ENCODE measurements at places on chromosomes 3 and 15.

DNA sequence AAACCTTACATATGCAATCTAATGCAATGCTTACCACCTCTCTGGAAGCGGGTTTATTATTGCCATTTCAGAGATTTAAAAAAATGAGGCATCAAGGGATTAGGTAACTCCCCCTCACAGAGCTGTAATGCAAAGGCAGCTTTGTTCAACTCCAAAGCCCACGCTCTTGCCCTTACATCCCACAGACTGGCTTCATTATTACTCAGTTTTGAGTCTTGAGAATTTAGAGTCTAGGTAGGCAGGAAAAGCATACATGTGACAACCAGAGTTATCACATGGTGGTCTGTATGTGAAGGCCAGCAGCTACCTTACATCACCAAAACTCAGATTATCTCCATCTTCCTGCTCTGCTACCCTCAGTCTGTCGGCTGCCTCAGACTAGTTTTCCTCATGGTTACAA, 326.9 kb downstream of the UACA start:
- no peak for DNase-seq

- no peak for DNase-seq
Measured at GRCh38 chr3:180180795-180181194, 144.1 kb upstream of the PEX5L start.

- DNase-seq, result no peak
Measured at GRCh38 chr3:52636673-52637072, 49.0 kb downstream of the PBRM1 start.

DNA sequence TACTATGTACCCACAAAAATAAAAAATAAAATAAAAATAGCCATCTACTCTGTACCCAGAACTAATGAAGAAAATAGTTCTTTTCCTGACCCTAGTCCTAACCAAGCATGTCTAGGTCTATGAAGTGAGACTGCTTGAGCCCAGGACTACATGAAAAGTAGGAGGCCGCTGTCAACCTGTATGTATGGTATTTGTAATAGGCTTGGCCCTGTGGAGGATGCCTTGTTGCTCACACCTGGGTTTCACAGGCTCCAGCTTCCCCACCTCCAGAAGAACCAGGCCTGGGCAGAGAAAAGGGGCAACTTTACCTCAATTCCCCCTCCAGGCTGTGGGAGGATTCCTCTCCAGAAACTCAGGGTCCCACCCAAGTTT, 6.8 kb upstream of the PKM start:
- no peak for DNase-seq

- DNase-seq, result no peak
Measured at GRCh38 chr15:58760385-58761009, 10.6 kb upstream of the MINDY2 start.

- peak; percentile 60 for DNase-seq
Measured at GRCh38 chr3:124467980-124468902, 262.0 kb upstream of the UMPS start.

- DNase-seq, result no peak
Measured at GRCh38 chr3:89467898-89468363, 360.5 kb downstream of the EPHA3 start.

GRCh38 chr3:32077260-32078084, 28.9 kb upstream of the GPD1L start:
- DNase-seq, result no peak

DNA sequence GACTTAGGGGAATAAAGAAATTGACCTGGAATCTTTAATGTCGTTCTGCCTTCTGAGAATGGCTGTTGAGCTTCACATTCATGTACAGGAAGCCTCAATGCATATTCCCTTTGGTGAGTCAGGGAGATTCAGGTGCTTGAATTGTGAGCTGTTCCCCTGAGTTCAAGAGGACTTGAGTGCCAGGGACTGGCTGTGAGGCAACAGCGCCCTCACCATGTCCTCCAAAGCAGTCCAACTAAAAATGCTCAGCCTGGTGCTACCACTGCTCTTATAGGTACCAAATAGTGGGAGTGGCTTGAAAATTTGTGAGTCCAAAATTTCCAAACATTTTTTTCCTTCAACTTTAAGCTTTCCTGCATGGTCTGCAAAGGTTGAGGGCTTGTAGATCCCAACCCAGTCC, 54.1 kb downstream of the LEO1 start:
- no peak for DNase-seq

DNA sequence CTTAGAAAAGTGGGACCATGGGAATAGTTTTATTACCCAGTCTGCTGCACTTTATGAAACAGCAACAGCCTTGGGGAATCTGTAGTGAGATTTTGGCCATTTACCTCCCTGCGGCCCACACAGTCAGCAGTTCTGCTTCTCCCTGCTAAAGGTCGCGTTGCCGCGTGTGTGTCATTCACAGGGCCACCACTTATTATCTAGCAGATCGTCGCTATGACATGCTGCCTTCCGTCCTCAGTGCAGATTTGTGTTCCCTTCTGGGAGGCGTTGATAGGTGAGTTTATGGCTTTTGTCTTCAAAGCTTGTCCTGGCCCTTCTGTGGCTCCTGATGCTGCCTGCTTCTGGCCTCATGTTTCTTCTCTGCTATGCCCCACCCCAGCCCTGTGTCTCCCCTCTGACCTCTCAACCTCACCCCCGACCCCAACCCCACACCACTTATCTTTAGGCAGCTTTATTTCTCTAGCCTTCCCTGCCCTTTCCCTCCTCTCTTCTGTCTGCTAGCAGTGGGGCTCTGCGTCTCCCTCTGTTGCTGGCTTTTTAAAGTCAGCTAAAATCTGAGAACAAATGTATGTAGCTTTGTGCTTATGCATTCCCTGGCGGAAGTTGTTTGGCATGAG, 30.1 kb downstream of the DIS3L start:
- DNase-seq, result no peak

DNA sequence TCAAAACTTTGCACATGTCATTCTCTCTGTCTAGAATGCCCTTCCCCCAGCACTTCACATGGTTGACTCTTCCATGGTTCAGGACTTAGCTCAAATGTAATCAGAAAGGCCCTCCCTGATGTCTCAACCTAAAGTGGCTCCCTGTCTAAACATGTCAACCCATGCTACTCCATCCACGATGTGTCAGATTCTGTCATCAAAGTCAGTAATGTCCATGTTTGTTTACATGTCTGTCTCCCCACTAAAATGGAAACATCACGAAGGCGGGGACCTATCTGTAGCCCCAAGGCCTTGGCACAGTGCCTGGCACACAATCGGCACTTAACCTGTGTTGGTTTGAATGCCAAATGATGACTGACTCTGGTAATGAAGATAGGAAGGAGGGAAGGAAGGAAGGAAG, 20.8 kb upstream of the SNTN start:
- no peak for DNase-seq

DNA sequence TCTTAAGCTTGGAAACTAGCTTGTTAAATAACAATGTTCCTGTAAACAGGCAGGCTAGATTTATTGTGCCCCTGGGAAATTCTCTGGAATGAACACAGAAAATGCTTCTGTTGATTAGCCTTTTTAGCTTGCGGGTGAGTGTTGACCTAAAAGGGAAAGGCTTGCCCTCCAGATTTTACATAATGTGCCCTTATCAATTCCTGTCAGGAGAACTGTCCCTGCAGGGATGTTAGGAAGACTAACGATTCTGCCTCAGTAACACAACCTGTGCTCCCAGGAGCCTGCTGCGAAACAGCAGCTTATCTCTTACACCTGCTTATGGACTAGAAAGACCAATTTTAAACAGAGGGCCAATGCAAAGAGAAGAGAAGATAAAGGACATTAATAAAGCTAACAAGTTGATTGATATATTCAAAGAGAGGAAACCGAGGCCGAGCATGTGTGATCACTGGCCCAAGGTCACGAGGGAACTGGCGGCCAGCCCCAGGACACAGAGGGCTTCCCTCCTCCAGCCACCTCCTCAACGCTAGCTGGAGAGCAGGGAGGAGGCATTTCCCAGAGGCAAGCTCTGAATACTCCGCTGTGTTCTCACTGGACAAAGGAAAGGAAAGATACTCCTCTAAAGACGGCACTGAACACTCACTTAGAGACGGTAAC, 48.4 kb upstream of the TJP1 start:
- no peak for DNase-seq

DNA sequence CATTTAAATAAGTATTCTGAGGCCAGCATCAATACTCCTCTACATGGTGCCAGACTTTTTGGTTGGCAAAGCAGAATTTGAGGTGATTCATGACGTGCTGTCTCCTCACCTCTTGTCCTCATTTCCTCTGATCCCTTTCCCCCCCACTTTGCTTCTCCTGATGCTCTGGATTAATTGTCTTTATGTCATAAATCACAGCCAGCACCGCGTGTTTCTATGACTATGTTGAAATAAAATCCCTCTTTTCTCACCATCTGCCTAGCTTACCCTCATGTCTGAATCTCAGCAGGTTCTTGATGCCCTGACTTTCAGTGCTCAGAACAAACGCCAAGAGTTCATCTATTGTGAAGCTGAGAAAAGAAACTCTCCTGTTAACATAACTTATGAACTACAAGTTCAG, 19.7 kb upstream of the PTPRG start:
- DNase-seq, result no peak
